ENCODE measurements at places on chromosomes 2 and 18.
A peak's percentile ranks its signal among the peaks of the same experiment; 100 is the strongest.

- DNase-seq, result peak; percentile 73
Measured at GRCh38 chr2:173983391-173983871, 18.3 kb upstream of the SP3 start.

- no peak for DNase-seq
Measured at GRCh38 chr18:56109757-56110156, 521.8 kb upstream of the TCF4 start.

DNA sequence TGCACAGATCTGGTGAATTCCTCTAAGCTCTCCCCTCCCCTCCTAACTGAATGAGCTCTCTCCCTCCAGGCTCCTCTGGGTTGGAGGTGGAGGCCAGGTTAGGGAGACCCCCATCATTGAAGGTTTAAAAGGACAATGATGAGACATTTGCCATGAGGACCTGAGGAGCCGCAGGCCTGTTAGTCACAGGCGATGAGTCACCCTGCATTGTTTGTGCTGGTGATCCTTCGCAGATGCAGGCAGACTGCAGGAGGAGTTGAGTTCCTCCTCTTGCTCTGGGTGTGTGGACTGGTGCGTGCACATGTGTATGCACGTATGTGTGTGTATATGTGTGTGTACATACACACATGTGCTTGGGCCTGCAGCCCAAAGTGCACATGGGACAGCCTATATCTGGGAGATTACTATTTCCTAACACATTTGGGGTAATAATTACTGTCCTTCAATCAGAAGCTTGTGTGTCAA, 42.0 kb downstream of the MCFD2 start:
- DNase-seq, result peak; percentile 96

DNA sequence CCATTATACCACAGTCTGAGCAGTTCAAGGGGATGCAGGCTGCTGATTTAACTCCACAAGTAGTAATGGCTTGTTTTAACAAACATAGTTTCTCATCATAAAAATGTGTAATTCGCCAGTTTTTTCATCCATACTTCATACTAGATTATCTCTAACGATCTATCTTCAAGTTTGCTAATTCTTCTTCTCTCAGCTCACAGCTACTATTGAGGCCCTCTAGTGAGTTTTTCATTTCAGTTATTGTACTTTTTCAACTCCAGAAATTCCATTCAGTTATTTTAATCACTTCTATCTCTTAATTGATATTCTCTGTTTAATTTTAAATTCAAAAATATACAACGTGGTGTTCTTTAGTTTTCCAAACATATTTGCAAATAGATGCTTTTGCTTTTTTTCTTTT, 20.1 kb upstream of the TMEM87B start:
- DNase-seq, result no peak

DNA sequence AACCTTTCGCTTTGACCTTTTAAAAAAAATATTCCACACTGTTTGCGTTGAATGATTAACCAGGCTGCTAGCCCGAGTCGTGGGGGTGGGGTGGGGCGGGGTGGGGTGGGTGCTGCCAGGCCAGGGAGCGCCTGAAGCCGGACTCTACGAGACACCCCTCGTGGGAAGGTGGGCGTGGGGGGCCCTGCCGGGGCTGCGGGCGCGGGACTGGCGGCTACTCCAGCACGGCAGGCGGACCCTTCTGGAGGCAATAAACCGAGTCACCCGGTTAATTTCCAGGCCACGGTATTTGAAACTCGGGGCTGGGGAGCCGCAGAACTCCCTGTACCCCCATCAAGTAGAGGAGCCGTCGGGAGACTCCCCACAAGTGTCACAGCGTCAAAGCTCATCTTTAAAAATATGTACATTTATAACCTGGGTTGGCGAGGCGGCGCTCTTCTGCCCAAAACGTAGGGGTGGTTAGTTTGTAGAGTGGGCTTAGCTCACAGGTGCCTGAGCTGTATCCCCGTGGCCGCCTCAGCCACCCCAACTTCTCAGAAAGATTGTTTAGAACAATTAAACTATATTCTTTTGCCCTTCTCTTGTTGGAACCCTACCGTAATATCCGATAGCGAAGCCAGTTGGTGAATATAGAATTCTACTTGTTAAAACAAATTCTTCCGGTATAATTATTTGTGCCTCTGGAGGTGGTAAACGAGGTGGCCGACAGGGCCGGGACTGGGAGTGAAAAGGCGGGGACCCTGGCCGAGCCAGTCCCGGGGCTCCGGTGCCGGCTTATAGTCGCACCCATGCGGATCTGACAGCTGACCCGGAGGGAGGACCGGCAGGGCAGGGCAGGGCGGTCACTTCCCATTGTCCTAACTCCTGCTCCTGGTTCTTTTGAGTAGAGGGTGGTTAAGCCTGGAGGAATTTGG, 1.4 kb downstream of the B3GNT2 start:
- no peak for DNase-seq

GRCh38 chr2:16322308-16323125, 343.1 kb downstream of the CYRIA start:
- DNase-seq, result no peak
